ENCODE measurements at places on chromosomes 2 and 18.

- DNase-seq, result no peak
Observed at GRCh38 chr2:188291617-188292347, at the start of gene GULP1. Gene GULP1, plus strand, starts transcription at chr2:188291874. Its CDS starts 185,829 bp downstream, at chr2:188477703.

DNA sequence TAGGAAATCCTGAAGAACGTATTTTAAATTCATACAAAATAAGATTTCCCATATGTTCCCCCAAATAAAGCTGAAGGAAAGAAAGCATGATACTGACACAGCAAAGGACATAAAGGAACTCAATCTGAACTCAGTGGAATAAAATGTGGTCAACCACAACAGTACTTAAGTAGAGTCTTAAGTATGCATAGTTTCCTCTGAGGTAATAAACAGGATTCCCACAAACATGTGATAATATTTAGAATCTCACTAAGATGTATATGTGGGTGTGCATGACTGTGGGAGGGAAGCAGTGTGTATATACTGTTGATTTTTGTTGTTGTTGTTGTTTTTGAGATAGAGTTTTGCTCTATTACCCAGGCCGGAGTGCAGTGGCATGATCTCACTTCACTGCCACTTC, 69.3 kb downstream of the NOL10 start:
- DNase-seq, result no peak

GRCh38 chr2:237411683-237412423, 2.1 kb downstream of the COL6A3 start:
- DNase-seq, result no peak

- DNase-seq, result no peak
Observed at GRCh38 chr2:23505218-23505983, 120.4 kb downstream of the KLHL29 start.

GRCh38 chr18:68438983-68439382, 275.9 kb downstream of the TMX3 start:
- DNase-seq, result no peak

Measured in effector memory CD4-positive, alpha-beta T cell (primary cell).